ENCODE measurements at places on chromosomes 16 and 17.

- DNase-seq: no peak
These were observed 117.6 kb downstream of the C16orf78 start for GRCh38 chr16:49491106-49491670.

GRCh38 chr16:28981517-28981916 is 3.3 kb upstream of the LAT start:
- DNase-seq: peak; percentile 75

- DNase-seq: peak; percentile 33
These were observed 14.1 kb upstream of the CCDC154 start for GRCh38 chr16:1458336-1458976.

DNA sequence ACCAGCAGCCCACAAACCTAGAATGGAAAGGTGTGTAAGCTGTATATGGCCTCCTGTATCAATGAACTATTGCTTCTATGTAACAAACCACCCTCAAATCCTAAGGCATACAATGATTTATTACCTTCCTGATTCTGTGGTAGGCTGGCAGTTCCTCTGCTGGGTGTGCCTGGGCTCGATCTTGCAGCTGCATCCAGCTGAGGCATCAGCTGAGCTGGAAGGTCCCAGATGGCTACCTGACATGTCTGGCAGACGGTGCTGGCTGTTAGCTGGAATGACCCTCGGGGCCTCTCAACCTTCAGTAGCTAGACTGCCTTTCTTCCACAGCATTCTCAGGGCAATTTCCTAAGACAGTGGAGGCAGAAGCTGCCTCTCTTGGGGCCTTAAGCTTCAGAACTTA is 152.7 kb downstream of the RAB11FIP4 start:
- no peak for DNase-seq

DNA sequence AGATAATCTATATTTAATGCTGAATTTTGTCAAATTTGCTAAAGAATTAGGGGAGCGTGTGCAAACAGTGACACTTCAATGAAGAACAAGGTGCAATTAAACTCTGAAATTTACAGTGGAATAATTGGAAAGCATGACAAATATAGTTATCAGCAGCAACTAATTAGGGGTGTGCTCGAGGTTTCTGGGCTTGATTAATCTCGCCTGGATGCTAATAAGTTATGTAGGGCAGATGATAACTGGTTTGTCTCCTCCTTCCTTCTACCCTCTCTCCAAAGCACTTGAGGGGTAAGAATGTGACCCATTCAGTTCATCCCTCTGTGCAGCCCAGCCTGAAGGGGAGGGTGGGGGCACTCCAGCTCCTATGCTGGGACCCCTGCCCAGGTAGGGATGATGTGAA is 21.9 kb downstream of the MRM1 start:
- no peak for DNase-seq

DNA sequence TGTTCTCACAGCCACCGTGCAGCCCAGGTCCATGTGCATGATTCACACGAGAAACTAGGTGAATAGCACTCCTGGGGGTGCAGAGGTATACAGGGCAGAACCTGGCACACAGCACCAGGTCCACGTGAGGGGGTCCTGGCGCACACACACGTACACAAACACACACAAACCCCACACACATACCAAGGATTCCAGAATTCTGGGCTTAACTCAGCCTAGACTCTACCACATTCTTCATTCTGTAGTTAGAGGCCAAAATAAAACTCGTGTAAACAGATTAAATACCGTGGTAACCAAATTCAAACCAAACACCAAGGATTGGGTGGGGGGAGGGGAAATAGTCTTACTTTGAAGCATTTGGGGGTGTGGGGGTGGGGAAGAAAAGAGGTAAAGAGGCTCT is 58.5 kb downstream of the XYLT1 start:
- no peak for DNase-seq

- DNase-seq: peak; percentile 10
These were observed 13.6 kb downstream of the ATPAF2 start for GRCh38 chr17:18025241-18025944.

DNA sequence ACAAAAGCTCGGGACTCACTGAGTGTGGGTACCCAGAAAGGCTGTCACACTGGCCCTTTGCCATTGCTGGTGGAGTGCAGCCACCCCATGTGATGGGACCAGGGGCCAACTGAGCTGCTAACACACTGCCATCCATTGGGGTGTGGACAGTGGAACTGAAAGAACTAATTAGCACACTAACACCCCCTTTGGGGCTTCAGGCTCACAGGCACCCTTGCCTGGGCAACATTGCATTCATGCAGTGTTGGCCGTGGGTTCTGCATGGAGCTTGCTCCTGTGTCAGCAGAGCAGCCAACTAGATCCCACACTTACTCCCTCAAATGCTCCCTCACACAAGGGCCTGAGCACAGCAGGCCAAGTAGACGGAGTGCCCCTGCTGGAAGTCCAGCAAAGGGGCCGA is 476.0 kb upstream of the ASIC2 start:
- no peak for DNase-seq

- no peak for DNase-seq
These were observed 178.3 kb downstream of the SOX9 start for GRCh38 chr17:72299100-72299499.

- no peak for DNase-seq
These were observed 153.5 kb downstream of the RBFOX3 start for GRCh38 chr17:79457376-79457775.

DNA sequence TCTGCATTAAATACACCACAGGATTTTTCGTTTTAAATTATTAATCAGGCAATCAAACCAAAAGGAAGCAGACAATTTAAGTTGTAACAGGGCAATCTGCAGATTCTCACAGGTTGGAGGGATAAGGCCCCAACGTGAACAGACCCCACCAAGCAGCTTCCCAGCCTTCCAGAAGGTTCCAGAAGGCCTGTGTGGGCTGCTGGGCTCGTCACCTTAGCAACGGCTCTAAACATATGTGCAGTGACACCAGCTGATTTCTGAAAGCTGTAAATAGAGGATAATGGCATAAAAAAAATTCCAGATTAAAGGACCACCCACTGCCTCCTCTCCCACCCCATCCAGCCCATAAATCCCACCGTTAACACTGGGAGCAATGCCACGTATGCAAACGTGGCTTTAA is 123.8 kb downstream of the ZNF778 start:
- DNase-seq: no peak

DNA sequence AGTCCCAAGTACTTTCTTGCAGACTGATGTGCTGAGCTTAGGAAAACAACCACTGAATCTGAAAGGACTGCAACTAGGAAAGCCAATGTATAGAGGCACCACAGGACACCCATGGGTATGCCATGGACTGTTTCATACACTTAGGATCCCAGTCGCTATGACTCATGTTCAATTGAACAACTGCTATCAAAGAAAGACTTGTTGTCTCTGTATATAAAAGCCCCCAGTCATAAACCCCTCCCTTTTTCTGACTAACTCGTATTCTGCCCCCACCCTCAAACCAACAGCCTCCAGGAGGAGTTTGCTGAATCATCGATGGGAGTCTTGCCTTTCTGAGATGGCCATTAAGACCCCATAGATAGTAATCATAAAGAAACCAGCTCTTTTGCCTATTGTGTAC is 205.4 kb downstream of the ANKFN1 start:
- DNase-seq: no peak

DNA sequence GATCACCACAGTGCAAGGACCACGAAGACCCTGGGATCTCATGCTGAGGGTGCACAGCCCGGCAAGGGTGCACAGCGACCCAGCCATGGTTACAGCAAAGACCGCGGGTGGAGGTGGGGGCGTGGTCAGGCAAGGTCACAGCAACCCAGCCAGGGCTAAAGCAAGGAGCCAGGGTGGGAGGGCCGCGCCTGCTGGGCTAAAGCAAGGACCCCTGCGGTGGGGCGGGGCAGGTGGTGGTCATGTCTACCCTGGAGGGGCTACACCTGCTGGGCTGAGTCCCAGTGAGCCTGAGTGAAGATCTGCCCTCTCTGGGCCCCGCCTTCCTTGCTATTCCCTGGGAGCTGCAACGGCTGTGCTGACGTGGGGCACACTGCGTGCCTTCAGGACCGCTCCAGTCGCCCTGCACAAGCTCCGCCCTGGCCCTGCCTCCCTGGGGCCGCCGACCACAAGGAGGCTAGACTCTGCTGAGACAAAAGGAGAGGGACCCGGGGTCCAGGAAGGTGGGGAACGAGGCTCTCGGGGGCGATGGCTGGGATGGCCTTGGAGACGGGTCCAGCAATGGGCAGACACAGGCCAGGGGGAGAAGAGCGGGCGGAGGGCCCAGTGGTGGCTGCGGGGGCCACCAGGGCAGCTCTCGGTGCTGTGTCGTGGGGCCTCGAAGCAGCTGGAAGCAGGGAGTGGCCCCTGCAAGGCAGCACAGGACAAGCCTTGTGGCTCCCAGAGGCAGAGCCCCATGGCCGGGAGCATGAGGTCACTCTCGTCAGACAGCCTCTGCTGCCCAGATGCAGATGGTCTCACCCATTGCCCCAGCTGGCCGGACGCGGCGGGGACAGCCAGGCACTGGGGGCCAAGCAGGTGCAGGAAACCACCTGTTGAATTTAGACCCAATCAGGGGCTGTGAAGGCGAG is 52.8 kb downstream of the CBFA2T3 start:
- DNase-seq: no peak

DNA sequence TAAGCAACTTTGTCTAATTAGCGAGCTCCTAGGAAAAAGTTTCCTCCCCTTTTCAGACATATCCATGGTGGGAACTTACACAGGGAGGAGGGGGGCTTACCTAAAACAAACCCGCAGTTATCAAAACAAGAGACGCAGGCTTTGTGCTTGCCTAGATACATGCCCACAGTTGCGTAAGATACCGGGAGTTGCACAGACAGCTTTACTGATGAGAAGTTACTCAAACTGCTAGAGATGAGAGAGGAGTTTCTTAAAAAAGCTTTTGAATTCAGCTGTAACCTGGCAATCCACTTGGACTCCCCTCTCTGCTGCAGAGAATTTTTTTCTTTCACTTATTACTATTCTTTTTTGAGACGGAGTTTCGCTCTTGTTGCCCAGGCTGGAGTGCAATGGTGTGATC is 6.8 kb upstream of the ZP2 start:
- DNase-seq: no peak

DNA sequence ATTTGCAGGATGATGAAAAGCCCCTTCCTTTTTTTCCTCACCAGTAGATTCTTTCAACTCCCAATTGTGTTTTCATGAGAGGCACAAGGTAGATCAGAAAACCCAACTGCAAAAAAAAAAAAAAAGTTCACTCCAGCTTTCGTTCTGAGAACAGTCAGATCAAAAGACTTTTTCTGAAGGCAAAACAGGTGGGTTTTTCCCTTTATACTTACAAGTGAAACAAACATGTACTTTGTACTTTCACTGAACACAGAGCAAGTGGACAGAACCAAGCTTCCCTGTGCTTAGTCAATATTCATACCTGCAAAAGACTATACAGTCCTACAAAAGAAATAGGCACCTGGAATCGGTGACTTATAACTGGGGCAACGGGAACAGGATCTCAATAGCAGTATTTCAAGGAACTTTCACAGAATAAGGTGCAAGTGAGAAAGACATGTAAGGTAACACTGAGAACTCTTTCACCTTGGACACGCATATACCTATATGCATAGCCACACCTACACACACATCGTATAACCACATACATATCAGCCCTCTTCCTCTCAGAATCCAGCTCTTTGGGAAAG is 54.1 kb downstream of the TOX3 start:
- no peak for DNase-seq

DNA sequence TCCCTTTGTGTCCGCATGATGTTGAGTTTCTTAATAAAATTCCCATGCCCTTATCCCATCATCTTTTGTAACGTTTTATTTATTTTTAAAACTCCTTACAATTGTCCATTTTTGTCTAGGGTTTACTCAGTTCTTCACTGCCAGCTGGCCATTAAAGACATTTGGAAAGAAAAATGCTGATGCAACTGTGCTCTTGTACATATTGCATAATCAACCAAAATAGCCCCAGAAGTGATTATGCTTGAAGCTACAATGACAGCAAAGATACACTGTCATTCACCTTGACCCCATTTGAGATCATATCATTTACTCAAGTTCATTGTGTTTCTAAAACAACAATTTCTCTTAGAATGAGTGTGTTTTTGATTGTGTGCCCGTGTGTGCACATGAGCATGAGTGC is 1074.6 kb upstream of the RBFOX1 start:
- DNase-seq: no peak

- DNase-seq: no peak
These were observed 45.6 kb downstream of the KNOP1 start for GRCh38 chr16:19672378-19672777.

GRCh38 chr16:83653785-83654184 is 154.0 kb upstream of the HSBP1 start:
- no peak for DNase-seq

DNA sequence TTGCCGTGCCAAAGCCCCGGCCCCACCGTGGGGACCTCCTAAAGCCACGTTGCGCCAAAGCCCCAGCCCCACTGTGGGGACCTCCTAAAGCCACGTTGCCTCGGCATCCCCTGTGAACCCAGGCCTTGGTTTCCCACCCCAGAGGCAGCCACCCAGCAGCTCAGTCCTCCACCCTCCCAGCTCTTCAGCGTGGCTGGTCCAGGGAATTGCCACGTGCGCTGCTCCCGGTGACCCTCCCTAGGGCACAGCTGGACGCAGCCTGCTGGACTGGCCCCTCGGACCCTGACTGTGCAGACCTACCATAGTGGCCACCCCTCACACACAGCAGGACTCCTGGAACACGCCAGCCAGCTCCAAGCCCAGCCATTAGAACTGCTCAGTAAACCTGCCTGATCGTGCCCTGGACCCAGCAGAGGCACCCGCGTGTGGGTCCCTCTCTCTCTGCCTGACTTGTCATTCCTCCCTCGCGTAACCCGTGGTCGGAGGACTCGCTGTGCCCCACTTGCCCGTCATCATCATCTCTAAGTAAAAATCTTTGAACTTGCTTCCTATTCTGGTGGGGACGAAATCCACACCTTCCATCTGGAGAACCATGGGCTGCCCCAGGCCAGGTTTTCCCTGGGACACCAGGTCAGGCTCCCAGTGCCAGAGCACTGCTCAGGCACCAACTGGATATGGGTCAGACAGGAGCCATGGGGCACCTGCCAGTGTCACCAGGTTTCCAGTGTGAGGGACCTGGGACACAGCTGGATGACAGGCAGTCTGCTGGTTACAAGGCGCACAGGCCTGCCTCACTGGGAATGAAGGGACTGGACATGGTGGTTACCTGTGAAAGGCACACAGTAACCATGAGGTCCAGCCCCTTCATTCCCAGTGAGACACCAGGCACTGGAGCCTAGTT is 5.6 kb downstream of the CIAO3 start:
- no peak for DNase-seq

DNA sequence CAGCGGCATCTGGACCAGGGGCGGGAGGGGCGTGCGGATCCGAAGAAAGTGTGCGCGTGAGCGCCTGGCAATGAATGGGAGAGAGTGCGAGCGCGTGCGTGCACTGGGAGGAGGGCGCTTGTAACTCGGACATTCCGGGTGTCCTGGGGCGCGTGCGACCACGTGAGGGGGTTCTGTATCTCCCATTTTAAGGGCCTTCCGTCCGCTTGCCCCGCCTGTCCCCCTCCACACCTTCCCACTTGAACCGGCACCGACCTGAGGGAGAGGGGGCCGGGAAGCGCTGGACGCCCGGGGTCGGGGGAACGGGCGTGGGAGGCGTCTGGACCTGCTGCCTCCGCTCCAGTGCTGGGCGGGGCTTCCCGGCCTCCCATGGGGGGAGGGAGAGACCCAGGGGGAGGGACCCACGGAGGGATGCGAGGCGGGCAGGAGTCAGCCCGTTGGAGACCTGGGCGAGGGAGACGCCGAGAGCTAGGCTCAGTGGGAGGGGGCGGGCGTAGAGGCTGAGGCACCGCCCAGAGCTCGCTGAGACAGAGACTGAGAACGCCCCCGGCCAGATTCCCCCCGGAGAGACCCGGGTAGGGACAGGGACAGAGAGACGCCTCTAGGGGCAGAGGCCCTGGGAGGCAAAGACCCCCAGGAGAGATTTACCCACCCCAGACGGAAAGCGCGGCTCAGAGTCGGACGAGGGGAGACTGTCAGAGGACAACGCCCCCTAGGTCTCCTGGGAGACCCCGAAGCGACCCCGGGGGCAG is at the start of gene KREMEN2:
KREMEN2 (plus strand) TSS at position 553 of the 752 bp plus-strand sequence. CDS start 246 bp downstream, outside the sequence.
- no peak for DNase-seq
